ENCODE measurements at places on chromosomes 7 and 10.

DNA sequence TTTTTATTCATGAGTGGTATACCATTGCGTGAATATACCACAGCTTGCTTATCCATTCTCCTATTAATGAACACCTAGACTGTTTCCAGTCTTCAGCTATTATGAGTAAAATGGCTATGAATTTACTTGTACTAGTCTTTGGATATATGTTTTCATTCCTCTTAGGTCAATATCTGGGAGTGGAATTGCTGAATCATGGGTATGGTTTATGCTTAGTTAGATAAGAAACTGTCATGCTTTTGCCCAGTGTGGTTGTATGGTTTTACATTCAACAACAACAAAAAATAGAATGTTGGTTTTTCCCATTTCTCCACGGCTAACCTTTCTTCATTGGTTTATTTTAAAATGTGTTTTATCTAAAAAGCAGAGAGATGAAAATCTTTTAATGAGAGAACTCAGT lies 308.3 kb downstream of the PHF14 start:
- no peak for DNase-seq

GRCh38 chr10:11011984-11012383 lies 5.7 kb upstream of the CELF2 start:
- no peak for DNase-seq

GRCh38 chr7:23768022-23768421 lies 58.0 kb downstream of the STK31 start:
- no peak for DNase-seq

- peak; percentile 84 for DNase-seq
Observed at GRCh38 chr10:117442944-117443685, 67.9 kb upstream of the PDZD8 start.

DNA sequence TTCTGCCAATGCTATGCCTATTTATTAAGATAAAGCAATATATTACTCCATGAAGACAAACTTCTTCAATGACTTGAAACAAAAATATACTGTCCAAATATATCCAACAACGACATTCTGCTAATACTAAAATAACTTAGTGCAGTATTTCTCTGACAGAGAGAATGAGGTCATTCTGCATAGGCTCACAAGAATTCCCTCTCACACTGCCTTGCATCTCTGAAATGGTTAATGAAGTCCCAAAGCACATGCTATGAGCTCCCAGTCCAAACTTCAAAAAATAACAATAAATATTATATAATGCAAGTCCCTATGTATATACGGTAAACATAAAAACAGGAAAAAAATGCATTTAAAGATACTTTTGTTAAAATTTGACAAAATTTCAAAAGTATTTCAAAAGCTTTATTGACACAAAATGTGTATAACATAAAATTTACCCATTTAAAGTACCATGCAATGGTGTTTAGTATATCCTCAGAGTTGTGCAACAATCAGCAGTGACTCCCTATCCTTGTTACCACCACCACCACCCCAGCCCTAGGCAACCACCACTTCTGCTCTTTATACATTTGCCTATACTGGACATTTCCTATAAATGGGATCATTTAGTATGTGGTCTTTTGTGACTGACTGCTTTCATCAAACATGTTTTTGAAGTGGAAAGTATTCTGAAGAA lies 27.6 kb downstream of the CHCHD3 start:
- DNase-seq: peak; percentile 40

GRCh38 chr7:52956379-52956915 lies 79.0 kb upstream of the POM121L12 start:
- no peak for DNase-seq

DNA sequence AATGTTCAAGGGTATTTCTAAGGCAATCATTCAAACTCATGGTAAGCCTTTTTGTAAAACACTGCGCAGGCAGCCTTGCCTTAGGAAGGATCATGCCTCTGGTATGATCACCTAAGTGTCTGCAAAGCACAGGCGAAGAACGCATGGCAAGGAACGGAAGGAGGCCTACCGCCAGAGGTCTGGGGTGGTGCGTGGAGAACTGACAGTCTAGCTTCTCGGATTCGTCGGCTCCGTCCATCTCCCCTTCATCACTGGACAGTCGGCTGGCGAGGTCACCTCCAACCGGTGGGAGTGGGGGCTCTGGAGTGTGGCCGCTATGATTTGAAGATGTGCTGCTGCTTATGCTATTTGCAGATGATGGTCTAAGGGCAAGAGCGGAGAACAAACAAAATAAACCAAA lies 42.6 kb upstream of the EFCAB10 start:
- no peak for DNase-seq

DNA sequence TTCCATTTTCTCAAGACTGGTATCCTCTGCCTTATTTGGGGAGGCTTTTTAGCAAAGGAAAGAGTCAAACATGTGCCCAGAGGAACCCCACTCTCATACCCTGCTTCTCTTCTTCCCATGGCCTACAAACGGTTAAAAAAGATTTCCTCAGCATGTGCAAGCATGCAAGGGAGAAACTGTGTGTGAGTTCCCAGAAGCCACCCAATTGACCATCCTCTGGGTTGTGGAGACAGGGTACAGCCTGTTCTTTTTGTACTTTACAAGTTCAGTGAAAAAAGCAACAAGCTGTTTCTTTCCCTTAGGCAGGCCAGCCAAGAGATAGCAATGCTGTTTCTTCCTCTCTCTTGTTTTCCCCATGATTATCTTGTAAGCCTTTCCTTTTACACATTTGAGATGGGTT lies 68.8 kb upstream of the MTPN start:
- DNase-seq: no peak

GRCh38 chr7:29795696-29796580 lies 10.4 kb upstream of the WIPF3 start:
- no peak for DNase-seq

GRCh38 chr7:40541336-40541735 lies 406.5 kb downstream of the SUGCT start:
- DNase-seq: peak; percentile 8

- no peak for DNase-seq
Observed at GRCh38 chr10:60008816-60009215, 102.5 kb upstream of the CCDC6 start.

DNA sequence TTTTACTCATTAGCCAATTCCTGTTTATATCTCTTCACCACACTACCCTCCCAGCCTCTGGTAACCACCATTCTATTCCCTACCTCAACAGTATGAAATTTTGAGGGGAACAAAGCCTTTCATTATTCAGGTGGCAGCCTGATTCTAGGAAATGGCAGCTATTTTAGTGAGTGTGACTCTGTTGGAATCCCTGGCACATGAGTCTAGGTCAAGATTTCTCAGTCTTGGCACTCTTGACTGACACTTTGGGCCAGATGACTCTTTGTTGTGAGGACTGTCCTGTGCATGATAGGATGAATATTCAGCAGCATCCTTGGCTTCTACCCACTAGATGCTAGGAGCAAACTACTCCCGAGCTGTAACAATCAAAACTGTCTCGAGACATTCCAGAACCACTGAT lies 322.8 kb upstream of the PHYHIPL start:
- no peak for DNase-seq

DNA sequence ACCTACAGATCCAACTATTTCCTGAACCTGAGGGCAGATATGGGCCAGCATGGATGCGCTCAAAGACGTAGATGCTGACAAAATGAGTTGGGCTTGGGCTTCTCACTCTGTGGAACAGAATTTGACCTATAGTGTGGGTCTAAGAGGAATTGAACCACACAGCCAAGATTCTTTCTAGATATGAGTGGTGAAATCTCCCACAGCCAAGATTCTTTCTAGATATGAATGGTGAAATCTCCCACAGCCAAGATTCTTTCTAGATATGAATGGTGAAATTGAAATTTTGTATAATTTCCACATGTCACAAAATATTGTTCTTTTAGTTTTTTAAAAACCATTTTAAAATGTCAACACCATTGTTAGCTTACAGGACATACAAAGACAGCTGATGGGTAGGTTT lies 215.4 kb upstream of the LRGUK start:
- no peak for DNase-seq

DNA sequence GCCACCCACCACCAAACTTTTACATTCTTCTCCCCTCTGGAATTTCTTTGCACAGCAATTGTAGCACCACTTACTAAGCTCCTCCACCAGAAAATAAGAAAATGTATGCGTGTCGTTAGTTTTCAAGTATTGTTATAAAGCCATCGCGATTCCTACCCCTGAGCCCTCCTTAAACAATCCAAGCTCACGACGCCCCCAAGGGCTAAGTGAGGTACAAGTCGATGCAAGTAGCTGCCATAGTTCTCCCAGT lies 1.3 kb downstream of the FRAT2 start:
- DNase-seq: peak; percentile 54

- peak; percentile 52 for DNase-seq
Observed at GRCh38 chr7:92730808-92731207, 105.6 kb downstream of the CDK6 start.

Measured in EL (cell line).